Endothelial cell of umbilical vein (primary cell): ENCODE measurements at places on chromosomes 2 and 18. TPM values are rescaled to one million over a fixed set of nuclear protein-coding genes. Genes with fewer than 3 reads are reported as not detected.

- no peak for DNase-seq
- no peak overlapping the region for H3K4me3 ChIP-seq
- H3K36me3 ChIP-seq, result no peaks in the 10 kb centered on the region
- no peaks in the 10 kb centered on the region for H3K27me3 ChIP-seq
- H3K27ac ChIP-seq, result no peak overlapping the region
Measured at GRCh38 chr2:218015586-218016521, 13.1 kb upstream of the TNS1 start.

DNA sequence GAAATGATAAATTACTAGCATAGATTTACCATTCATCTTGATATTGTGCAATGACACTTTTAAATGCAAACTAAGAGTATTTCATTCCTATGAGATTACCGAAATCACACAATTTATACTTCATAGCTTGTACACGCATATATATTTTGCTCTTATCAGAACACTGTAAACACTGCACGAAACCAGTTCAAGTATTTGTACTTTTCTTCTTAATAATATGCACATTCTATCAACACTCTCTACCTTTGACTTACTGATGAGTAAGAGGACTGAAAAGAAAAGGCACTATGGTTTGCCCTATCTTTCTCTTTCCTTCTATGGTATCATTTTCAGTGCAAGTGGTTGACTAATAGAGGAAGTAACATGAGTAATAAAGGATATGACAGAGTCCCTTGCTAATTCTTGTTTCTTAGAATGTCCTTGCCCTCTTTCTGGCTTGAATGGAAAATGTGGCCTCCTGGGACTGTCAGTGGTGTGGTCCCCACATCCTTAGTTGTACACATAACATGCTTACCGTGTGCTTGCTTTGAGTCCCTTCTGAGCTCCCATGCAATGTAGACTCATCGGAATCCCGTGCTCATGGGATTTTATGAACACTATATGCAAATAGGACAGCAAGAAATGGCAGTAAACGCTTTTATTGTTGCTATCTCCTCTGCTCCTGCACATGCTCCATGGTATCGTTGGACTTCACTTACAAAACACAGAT, 363.5 kb upstream of the TNP1 start:
- H3K4me3 ChIP-seq, result no peak overlapping the region
- peaks cover 13% of the 10 kb centered on the region for H3K4me1 ChIP-seq
- H3K27ac ChIP-seq, result peak overlapping the region; percentile 89
- no peaks in the 10 kb centered on the region for H3K36me3 ChIP-seq
- peak; percentile 90 for DNase-seq
- H3K27me3 ChIP-seq, result no peaks in the 10 kb centered on the region

DNA sequence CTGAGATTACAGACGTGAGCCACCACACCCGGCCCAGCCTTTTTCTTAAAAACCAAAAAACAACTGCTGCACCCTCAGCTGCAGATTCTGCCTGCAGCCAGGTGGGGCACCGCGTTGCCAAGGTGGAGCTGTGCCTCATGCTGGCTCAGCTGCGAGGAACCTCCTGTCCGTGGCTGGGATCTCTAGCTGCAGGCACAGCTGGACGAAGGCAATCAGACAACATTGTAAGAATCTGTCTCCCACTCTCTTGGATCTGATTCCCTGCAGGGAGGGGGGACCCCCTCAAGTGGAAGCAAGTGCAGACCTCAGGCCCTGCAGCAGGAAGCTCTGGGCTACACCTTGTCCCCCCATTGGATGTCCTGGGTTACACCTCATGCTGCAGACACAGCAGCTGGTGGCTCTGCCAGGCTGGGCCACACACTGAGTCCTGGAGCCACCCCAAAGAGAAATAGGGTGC, 24.1 kb downstream of the CIDEA start:
- peak overlapping the region; percentile 89 for H3K27ac ChIP-seq
- no peak for DNase-seq
- no peaks in the 10 kb centered on the region for H3K36me3 ChIP-seq
- H3K27me3 ChIP-seq, result no peaks in the 10 kb centered on the region
- H3K4me1 ChIP-seq, result peaks cover 34% of the 10 kb centered on the region

- no peak overlapping the region for H3K27ac ChIP-seq
Measured at GRCh38 chr2:113218283-113219091, 44.7 kb downstream of the PSD4 start.

DNA sequence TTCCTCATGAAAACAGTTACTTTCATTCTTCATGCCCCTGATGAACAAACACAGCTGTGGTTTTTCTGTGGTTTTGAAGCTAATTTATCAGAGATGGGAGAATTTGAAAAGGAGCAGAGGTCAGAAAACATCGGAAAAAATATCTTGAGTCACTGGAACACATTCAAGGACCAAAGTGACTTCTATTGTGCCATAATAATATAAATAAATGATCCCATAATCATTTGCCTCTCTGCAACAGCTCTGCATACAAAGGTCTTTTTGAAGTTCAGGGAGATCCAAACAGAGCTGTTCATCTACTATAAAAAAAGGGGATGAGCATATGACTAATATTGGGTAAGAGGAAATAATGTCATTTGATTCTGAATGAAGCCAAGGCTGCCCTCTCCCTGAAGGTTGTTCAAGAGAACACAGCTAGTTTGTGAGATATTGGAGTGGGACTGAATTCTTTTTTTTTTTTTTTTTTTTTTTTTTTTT, 201.3 kb upstream of the GALNT5 start:
- peak overlapping the region; percentile 40 for H3K4me3 ChIP-seq
- H3K4me1 ChIP-seq, result peaks cover 35% of the 10 kb centered on the region
- DNase-seq, result peak; percentile 83
- no peaks in the 10 kb centered on the region for H3K36me3 ChIP-seq
- H3K27me3 ChIP-seq, result peaks cover 1% of the 10 kb centered on the region

- H3K27me3 ChIP-seq, result no peaks in the 10 kb centered on the region
- peak; percentile 14 for DNase-seq
- no peaks in the 10 kb centered on the region for H3K36me3 ChIP-seq
- no peak overlapping the region for H3K27ac ChIP-seq
- H3K4me3 ChIP-seq, result no peak overlapping the region
Measured at GRCh38 chr2:232333361-232334135, 45.0 kb upstream of the ALPP start.

DNA sequence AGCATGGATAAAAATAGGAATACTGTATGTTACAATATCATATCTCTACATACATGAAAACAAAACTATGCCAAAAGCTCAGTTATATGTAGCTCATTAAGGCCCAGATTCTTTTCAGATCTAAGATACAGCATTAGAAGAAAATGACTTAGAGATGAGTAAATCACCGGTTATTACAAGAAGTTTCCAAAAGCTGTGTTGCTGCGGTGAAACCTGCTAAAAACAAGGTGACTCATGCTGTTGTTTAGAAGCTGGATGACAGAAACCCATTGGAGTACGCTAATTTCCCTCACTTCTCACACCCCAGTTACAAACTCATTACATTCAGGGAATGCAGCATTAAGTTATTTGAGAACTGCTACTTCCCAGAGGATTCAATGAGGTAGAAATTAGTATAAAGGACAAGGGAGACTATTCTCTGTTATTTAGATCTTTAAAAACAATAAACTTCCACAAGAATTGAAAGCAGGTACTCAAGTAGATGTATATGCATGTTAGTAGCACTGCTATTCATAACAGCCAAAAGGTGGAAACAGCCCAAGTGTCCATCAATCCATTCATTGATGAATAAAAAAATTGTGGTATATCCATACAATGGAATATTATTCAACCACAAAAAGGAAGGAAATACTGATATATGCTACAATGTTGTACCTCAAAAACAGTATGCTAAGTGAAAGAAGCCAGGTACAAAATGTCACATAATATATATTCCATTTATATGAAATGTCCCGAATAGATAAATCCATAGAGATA, 32.6 kb downstream of the RBKS start:
- H3K4me1 ChIP-seq, result peaks cover 8% of the 10 kb centered on the region
- no peak overlapping the region for H3K27ac ChIP-seq
- DNase-seq, result no peak
- H3K36me3 ChIP-seq, result no peaks in the 10 kb centered on the region
- no peak overlapping the region for H3K4me3 ChIP-seq
- H3K27me3 ChIP-seq, result no peaks in the 10 kb centered on the region

LINC00305 gene
- total RNA-seq, result not detected in 2 replicates

IL1RL2 gene
- total RNA-seq, result 0.21 TPM in 1 of 2 replicates, not detected in the other
